Stimulated activated CD4-positive, alpha-beta T cell treated with anti-CD3 and anti-CD28 coated beads, Interleukin-12 subunit alpha, Interleukin-12 subunit beta, amount 100 ng/mL, for 24 hours (primary cell): ENCODE measurements at places on chromosomes 2 and 18.
A peak's percentile ranks its signal among the peaks of the same experiment; 100 is the strongest.

DNA sequence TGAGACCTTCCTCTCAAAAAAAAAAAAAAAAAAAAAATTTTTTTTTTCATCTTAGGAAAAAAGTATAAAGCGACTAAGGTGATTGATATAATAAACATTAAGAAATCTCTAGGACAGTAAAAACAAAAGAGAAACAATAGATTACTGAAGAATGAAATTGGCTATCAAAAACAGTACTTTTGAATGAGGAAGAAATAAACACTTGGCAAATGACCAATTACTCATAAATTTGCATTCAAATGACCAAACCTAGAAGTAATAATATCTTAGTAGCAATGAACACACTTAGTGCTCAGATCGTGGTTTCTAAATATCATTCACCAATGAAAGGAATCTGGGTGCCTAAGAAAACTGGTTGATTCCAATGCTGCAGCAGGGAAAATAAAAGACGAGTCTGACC, 10.3 kb upstream of the SCRN3 start:
- DNase-seq, result no peak

GRCh38 chr2:135792401-135793150, 44.4 kb downstream of the LCT start:
- DNase-seq, result no peak

DNA sequence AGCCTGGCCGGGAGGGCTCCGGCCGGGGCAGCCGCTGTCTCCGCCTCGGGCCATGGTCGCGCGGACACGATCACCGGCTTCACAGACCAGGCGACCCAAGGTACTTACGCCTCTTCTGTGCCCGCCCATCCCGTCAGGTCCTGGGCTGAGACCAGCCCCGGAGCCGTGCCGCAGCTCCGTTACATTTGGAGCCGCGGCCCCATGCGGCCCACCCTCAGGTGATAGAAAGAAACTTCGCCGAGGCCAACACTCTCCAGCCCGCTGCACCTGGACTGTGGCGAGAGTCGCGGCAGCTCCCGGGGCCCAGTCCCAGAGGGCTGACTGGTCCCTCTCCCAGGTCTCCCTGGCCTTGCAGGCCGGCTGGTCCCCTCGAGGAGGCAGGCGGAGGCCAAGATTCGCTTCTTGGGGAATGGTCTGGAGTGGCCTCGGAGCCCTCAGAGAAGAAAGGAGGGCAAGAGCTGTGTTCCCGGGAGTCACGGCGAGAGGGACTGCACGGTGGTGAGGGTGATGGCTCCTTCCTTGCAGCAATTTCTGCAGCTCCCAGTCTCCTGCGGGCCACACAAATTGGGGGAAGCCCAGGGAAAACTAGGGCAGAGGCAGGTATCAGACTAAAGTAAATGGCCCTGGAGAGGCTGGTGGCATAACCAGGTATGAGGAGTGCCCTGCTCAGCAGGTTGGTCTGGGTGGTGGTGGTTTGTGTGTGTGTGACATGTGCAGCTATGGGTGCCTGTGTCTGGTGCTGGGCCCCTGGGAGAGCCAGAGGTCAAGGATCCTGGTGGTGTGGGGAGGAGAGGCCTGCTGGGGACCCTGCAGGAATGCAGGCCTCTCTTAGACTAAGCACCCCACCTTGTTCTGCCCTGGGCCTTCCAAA, 822 bp downstream of the GDF7 start:
- DNase-seq, result no peak

GRCh38 chr18:8249811-8250210, 359.4 kb upstream of the RAB12 start:
- no peak for DNase-seq

- DNase-seq, result no peak
Measured at GRCh38 chr2:6975988-6976387, 58.8 kb downstream of the RNF144A start.

DNA sequence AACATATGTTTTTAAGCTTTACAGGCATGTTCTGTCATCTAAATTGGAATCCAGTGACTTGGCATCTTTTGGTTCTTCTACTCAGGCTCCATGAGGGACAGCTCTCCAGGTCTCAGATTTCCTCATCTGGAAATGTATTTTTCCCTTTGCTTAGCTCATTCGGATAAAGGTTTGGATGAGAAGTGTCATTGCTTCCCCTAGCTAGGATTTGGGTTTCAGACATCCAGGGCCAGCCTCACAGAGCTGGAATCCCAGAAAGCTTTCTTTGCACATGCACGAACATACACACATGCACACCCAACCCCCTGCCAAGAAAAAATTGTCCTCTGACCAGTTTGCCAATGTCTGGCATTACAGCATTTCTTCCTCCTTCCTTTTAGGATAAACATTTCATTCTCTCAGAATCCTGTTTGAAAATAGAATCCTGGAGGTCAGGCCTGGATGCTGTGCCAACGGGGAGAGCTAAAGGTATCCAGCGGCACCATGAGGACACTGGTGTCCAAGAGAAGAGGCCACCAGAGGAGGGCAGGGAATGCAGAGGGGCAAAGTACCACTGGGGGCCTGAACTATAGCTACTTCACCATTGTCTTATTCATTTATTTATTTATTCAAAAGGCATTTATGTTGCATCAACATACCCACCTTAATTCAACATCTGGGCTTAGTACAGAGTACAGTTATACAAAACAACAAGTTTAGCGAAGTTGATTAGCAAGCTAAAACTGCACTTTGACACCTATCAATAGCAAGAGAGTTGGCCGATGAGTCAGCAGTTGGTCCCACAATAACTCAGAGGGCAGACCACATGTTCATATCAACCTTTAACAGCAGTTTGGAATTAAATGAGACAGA, 97.9 kb upstream of the ATL2 start:
- no peak for DNase-seq

DNA sequence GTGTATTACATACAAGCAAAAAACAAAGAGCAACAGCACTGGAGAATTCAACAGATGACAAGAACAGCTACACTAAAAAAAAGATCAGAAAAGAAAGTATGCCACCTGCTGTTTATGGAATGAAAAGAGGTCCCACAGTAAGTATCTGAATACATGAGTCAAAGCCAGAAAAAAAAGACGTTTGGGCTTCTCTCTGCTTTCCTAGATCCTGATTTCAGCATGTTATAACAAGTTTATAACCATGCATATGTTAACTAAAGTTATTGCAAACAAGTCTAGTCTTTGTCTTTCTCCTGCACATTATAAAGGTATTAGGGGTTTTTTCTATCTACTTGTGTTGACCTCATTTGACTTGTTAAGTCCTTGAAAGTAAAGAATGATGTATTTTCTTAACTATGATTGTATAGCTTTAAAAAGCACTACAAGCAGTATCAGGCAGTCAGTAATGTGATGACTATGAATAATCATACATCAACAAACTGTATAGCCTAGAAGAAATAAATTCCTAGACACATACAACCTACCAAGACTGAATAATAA, 108.5 kb upstream of the COL5A2 start:
- DNase-seq, result no peak

DNA sequence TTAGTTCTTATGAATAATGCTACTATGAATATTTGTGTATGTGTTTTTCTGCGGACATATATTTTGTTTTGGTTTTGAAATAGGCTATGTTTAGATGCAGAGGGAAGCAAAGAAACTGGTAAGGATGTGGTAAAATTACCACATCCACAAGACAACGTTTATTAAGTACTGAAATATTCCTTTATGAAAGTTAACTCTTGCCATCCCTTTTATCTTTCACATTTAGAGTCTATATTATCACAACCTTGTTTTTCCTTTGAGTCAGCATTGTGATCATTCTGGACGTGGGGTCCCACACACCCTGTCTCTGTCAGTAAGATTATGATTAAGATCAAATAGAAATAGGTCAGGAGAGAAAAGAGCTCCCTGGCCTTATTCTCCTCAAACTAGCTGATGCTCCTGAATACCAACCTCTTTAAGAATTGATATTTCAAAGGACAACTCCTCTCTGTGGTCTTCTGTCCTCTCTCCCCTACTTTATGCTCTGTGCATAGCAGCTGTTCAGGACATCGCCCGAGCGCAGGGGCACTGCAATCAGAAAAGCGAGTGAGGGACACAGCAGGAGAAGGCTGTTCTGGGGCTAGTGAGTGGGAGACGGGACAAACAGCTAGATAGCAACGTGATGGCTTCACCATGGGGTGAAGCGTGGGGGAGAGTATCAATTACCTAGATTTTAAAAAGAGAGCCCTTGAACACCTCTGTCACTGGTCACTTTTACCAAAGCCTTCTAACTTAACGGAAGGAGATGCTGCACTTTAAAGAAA, 12.2 kb downstream of the METAP1D start:
- no peak for DNase-seq

DNA sequence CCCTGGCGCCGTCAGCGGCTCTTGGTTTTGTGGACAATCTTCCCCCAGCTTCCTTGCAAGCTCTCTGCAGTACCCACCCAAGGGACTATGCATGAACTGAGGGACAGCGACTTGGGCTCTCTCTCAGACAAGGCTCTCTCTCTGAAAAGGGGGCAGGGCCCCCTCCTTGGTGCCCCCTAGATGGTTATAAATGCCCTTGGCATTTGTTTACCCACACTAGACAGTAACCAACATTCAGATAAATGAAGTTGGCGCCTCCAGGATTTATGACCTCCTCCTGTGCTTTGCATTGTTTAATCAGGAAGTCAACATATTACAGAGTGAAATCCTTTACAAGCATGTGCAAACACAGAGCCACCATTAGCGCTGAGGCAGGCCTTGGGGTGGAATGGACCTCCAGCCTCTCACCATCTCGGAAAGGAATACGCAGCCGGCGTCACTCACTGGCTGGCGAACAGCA, 547.4 kb upstream of the ID2 start:
- DNase-seq, result no peak

DNA sequence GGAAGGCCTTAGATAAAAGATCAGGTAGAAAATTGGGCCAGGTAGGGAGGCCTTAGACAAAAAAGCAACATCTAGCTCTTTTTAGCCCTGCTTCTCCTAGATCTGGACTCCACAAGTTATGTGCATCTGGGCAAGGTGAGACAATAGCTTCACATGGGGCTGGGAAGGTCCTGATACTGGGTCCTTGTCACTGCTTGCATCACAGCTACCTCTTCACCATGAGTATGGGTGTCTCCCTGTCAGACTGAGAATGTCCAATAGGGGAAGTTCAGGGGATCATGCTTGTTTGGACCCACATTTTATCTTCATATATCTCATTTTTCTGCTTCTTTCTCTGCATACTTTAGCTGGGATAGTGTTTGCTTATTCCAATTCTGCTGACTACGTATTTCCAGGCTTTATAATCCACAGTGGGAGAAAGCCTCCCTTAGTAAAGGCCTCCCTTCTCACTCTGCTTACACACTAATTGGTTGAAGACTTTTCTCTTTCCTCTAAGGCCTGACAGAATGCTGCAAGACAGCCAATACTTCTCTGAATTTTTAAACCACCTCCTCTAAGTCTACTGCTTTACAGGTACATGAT, 189.6 kb downstream of the CYRIA start:
- DNase-seq, result no peak

- DNase-seq, result no peak
Measured at GRCh38 chr18:32867936-32868335, 95.1 kb upstream of the KLHL14 start.

GRCh38 chr2:160493227-160494028, at the start of gene RBMS1:
TSS of gene RBMS1 (minus strand) at chr2:160493807. CDS start at chr2:160493363, 444 bp downstream.
- peak; percentile 42 for DNase-seq

DNA sequence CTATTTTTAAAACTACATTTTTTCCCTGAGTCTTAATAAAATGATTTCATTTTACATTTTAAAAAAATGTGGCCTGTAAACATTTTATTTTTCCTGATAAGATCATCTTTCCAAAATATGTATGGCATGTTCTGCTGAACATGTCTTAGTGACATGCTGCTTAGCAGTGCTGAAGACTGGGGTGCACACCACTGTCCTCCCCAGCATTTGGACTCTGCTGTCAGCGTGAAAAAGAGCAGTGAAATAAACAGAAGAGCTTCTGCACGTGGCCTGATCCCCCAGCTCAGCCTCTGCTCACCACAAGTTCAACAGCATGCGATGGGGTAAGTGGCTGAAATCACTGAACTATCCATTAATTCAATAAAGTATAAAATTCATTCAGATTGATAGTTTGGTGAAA, 81.6 kb upstream of the ZNF521 start:
- no peak for DNase-seq

GRCh38 chr2:236360496-236360895, 96.3 kb upstream of the ASB18 start:
- no peak for DNase-seq

DNA sequence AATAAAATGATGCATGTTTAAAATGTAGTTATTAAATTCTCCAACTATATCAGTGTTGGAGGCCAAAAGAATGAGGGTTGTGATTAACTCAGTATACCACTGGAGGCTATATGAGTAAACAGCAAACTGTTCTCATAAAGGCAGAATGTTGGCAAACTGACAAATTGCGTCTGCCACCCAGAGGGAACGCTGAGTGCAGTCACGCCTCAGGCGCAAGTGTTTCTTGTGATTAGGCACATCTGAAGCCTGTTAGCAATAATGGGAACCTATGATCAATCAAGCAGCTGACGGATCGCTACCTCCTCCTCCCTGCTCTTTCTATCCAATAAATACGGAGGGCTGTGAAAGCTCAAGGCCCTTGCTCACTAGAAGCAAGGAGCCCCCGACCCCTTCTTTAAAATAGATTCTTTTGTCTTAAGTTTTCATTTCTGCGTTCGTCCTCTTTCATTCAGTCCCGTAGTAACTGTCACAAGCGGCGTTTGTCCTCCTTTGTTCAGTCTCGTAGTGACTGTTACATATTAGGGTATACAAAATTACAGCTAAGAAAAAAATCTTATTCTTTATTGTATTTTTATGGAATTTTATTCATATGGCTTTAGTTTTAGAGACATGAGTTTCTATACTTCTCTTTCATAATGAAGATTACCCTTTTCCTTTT, 16.3 kb upstream of the RMND5A start:
- no peak for DNase-seq

DNA sequence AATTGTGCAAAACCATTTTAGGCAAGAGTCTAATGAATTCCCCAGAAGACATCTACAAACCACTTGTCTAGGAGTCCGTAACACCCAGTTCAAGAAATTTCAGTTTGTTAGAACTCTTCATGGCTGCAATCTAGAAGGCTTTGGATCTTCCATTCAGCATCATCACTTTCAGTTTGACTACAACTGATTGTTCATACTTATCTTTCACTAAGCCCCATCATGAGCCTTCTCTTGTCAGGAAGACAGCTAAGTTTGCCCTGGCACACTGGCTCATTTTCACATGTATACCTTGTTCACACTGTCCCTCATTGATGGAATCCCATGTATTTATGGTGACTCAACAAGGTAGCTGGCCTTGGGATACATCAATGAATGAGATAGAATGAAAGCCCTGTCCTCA, 898.4 kb upstream of the CELF4 start:
- no peak for DNase-seq

DNA sequence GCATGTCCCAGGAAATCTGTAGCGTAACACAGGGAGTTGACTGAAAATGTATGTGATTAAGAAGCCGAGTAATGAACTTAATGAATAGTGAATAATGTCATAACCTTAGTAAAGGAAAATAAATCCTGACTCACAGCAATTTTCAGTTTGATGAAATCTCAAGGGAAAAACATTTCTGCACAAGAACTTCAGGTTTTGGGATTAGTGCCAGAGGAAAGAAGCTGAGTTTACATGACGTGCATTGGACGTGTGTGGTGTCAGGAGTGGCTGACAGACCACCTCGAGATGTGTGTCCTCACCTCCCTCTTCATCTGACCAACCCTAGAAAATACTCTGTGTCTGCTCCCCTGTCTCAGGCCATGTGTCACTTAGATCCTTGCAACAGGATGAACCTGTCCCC, 39.1 kb downstream of the VWA3B start:
- no peak for DNase-seq
